Activated CD4-positive, alpha-beta T cell treated with anti-CD3 and anti-CD28 coated beads, Interleukin-2, Interleukin-4, amounts not matched to agents 100 ng/mL and 50 ng/mL, durations not matched to agents 16 hours and 8 hours (primary cell): ENCODE measurements at places on chromosomes 7 and 10.
A peak's percentile ranks its signal among the peaks of the same experiment; 100 is the strongest.

DNA sequence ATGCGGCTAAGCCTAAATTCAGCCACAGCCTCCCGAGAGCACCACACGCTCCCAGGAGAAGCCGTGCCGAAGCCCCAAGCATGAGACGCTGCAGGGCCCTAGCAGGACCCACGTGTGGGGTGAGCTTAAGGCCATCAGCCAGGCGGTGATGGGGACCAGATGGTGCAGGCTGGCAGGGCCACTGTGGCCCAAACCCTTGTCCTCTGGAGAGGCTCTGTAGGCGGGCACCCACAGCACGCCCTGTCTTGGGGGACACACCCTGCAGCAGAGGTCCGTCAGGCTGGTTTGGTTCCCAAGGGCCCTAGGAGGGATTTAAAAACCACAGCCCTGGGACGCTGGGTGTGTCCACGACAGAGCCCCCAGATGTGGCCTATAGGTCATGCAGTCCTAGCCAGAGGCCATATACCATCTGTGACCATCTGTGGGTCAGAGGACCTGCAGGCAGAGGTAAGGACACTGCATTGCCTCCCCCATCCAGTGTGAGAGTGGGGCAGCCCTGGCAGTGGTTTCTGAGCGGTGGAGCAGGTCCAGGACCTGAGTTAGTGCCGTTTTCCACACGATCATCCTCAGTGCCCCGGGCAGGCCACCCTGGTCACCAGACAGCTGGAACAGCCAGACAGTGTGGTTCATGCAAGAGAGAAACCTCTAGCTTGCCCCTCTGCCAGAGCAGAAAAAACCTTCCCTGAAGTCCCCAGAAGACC lies 39.6 kb upstream of the INPP5A start:
- no peak for DNase-seq

DNA sequence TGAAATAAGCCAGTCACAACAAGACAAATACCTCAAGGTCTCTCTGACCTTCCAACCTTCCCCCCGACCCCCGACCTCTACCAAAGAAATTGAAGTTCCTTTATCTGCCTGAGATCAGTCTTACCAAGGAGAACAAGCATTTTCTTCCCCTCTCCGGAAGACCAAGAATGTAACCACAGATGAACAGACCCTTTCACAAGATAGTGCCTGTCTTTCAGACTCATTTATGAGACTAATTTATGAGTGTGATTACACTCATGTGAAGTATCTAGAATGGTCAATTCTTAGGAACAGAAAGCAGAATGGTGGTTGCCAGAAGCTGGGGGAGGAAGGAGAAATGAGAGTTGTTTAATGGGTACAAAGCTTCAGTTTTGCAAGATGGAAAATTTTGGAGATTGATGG lies 108.9 kb upstream of the MKLN1 start:
- DNase-seq = no peak

- no peak for DNase-seq
Measured at GRCh38 chr10:79353000-79353406, 5.7 kb downstream of the PPIF start.

DNA sequence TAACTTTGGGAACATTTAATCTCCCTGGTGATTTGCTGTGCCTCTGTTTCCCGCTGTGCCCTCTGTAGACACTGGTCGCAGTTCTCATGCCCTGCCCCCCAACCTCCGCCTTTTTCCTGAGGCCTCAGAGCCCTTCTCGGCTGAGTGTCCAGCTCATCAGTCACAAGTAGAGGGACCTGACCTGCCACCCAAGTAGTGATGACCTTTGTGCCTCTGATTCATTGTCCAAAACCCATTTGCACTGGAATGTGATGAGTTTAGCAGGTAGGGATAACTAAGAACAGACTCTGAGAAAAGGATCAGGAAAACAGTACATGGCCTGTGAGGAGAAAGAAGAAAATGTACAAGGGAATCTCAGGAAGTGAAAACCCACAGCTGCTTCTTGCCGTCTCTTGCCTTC lies 58.8 kb downstream of the LANCL2 start:
- DNase-seq = no peak

DNA sequence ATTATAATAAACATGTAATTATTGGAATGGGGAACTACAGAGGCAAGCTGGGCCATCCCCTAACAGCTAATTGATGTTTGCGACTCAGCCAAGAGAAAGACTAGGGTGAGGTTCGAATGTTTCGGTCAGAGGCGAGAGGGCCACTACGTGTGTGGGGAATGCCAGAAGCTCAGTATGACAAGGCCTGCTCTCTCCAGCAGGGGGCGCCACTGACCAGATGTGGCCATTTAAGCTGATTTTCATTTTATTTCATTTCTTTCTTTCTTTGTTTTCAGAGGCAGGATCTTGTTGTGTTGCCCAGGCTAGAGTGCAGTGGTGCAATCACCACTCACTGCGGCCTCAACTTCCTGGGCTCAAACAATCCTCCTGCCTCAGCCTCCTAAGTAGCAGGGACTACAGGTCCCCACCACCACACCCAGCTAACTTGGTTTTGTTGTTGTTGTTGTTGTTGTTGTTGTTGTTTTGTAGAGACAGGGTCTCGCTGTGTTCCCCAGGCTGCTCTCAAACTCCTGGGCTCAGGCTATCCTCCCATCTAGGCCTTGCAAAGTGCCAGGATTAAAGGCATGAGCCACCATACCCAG lies 38.1 kb downstream of the TMEM130 start:
- DNase-seq = peak; percentile 19

DNA sequence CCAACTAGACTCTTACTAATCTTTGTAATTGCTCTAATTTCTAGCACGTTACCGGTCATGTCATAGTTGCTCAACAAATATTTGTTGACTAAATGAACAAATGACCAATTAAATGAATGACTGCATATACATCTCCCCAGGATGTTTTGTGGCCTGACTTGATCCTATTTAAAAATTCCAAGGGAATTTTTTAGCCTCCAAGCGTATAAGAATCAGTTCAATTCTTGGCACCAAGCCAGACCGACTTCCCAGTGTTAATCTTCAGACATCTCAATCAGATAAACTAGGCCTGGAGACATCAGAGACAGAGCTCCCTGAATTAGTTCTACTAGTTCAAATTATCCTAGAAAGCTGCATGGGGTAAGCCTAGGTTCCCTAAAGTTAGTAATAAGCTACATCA lies 96.0 kb downstream of the GSAP start:
- DNase-seq = no peak

DNA sequence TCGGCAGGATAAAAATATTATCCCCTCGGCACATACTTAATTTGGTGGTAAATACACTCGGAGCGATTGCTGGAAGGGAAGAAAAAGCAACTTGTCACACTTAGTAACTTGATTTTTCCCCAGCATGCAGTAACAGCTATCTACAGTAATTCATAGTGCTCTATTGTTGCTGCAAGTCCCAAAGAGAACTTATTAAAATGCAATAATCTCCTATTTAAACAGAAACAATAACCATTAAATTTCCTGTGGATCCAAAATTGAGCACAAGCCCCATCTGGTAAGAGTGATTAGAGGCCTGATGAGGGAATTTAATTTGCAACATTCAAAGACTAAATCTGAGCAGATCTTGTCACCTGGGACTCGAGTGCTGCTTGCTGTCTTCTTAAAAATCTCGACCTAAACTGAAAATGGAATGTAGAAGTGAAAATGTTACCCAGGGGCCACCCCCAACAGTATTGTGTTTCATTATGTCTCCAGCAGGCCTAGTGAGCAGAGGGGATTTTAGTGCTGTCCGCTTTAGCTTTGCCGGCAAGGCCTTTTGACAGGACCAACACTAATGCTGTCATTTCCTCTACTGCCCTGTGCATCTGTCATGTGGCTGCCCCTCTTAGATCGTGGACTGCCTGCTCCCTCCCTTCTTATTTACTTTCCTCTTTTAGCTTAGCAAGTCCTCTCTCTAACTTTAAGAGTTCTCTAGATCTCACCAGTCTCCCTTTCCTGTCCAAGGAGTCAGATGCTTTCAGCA lies 639.7 kb downstream of the AUTS2 start:
- DNase-seq = no peak

- no peak for DNase-seq
Measured at GRCh38 chr7:138750901-138751464, 46.8 kb upstream of the TMEM213 start.

DNA sequence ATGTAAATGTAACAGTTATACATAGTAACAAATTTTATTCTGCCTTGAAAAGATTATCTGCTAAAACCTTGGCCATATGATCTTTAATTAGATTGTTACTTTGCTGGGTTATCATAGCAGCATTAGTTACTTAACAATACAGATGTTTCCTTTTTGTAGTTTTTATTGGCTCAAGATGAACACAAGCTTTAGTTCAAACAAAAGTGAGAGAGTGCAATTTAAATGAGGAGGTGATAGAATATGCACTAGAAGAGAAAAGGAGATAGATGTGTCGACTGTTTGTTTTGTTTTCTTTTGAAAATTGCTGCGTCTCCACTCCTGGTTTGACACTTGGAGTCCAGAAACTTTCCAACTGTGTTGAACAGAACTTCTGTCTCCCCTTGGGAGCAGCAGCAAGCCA lies 91.4 kb upstream of the CAV2 start:
- no peak for DNase-seq

GRCh38 chr7:12805518-12805928 lies 118.1 kb downstream of the ARL4A start:
- DNase-seq = no peak

- no peak for DNase-seq
Measured at GRCh38 chr7:82631998-82632397, 188.4 kb upstream of the CACNA2D1 start.

DNA sequence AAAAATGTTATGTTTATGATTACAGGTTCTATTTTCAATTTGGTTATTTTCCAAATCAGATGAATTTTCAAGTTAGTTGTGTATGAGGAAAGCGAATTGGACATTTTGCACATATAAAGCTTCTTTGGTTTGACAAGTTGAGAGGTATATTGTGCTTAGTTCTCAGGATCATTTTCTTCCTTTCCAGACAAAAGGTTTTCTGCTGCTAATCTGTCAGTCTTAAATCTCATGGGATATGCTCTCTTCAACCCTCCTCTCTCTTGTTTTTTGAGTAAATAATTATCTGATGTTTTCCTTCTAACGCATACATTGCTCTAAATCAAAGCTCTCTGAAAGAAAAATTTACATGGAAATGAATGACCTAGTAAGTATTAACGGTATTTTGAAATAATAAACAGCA lies 77.9 kb downstream of the PPP1R3A start:
- DNase-seq = no peak

- peak; percentile 64 for DNase-seq
Measured at GRCh38 chr10:87095236-87095945, 385 bp downstream of the SHLD2 start.

- no peak for DNase-seq
Measured at GRCh38 chr10:86803156-86803555, 46.7 kb downstream of the BMPR1A start.

DNA sequence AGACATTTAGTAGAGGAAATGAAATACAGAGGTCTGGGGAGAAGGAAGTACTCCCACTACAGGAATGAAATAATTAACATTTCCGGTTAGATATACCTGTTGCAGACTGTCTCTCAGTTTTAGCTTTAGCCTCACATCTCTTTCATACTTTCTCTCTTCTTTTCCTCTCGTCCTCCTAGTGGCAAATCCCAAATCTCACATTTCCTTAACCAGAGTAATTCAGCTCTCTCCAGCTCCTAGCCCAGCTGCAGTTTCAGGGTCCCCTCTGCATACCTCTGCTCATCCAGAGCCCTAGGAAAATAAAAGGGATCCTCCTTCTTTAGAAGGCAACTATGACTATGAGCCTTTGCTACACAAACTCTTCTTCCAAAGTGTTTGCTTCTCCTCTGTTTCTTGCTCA lies 643.2 kb downstream of the PHTF2 start:
- DNase-seq = no peak

DNA sequence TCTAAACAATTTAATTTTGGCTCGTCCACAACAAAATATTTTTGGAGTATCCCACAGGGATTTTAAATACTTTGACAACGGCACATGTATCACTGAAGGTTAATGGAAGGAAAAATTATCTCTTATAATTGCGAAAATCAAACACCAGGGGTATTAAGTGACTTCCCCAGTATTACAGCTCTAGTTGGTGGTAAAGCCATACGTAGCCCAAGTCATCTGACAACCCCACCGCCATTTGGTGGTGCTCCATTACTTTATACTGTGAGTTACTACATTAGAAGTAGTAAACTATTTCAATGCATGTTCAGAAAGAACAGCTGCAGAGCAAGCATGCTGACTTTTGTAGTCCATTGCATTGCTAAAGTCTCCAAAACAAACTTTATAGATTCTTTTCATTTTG lies 179.7 kb downstream of the HGF start:
- DNase-seq = no peak

GRCh38 chr10:69248117-69248730 lies 28.1 kb downstream of the HKDC1 start:
- no peak for DNase-seq

GRCh38 chr10:14184841-14185315 lies 145.8 kb downstream of the FRMD4A start:
- DNase-seq = peak; percentile 68

DNA sequence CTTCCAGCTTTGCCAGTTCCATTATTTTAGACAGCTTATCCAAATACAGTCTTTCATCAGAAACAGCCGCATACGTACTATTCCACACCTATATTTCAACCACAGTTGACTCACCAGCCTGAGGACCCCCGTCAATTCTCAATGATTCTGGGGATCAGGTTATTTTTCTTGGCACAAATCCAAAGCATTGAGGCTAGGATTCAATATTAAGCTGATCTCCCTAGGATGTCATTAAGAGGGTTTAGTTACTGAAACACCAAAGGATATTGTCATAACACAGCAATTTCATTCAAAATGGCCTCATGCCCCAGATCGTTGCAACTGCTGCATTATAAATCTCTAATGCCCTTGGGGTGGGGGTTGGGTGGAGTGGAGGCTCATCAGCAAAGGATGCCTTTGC lies 214.6 kb downstream of the PTEN start:
- no peak for DNase-seq
